ENCODE measurements at places on chromosomes 12 and 14. TPM values are rescaled to one million over a fixed set of nuclear protein-coding genes. Genes with fewer than 3 reads are reported as not detected.

DNA sequence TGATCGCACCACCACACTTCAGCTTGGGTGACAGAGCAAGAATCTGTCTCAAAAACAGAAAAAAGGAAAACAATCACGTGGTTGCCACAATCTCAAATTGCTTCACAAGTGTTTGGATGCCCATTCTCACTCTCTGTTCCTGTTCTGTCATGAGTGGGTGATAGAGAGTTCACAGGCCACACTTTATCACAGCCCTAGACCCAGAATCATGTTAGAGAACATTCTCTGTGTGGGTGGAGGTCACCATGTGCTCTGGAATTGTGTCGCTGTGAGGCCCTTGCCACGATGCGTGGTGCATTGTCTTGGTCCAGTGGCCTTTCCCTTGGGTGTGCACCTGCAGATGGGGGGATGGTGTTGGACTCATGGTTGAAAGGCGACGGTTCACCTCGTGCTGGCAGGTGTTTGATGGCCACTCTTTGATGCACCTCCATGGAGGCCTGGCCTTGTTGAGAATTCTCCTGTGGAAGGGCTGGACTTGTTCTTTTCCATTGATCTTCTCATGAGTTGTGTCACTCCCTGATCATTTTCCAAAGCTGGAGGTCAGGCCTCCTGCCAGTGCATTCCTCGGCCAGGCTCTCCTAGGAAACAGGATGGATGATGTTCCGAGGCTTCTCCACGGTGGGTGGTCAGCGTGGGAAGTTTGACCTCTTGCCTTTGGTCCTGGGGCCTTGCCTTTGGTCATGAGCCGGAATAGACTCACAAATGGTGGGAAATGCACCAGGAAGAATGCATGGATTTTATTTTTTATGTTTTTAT lies 91.9 kb downstream of the SLC24A4 start:
- DNase-seq, result no peak
- no peak overlapping the region for H3K27ac ChIP-seq
- H3K4me3 ChIP-seq, result no peak overlapping the region
- peaks cover 10% of the 10 kb centered on the region for H3K27me3 ChIP-seq
- no peaks in the 10 kb centered on the region for H3K36me3 ChIP-seq

CBLN3 gene
- polyA plus RNA-seq, result not detected

HEATR5A gene
- 8.9 TPM for polyA plus RNA-seq

DNA sequence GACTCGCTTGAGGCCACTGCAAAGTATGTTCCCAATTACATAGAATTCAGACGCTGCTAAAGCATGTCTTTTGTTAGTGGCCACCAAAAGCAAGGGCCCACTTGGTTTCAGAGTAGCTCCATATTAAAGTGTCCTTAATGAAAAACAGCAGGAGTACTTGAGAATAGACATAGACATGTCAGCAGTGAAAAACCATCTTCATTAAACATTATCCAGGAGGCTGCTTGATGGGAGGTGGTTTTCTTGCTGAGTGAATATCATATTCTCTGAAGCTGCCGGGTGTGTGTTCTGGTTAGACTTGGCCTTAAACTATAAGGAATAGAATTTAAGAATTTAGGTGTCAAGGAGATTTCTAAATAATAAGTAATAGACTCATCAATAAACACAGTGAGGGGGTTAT lies 79.5 kb upstream of the CCDC198 start:
- no peak overlapping the region for H3K27ac ChIP-seq
- H3K27me3 ChIP-seq, result no peaks in the 10 kb centered on the region
- no peaks in the 10 kb centered on the region for H3K4me1 ChIP-seq
- H3K36me3 ChIP-seq, result no peaks in the 10 kb centered on the region
- DNase-seq, result no peak

USP44 gene
- 1.4 TPM for polyA plus RNA-seq
